ENCODE measurements at places on chromosomes 3 and 15.

- no peak for DNase-seq
Observed at GRCh38 chr3:198079771-198080520, 119.9 kb downstream of the LMLN start.

DNA sequence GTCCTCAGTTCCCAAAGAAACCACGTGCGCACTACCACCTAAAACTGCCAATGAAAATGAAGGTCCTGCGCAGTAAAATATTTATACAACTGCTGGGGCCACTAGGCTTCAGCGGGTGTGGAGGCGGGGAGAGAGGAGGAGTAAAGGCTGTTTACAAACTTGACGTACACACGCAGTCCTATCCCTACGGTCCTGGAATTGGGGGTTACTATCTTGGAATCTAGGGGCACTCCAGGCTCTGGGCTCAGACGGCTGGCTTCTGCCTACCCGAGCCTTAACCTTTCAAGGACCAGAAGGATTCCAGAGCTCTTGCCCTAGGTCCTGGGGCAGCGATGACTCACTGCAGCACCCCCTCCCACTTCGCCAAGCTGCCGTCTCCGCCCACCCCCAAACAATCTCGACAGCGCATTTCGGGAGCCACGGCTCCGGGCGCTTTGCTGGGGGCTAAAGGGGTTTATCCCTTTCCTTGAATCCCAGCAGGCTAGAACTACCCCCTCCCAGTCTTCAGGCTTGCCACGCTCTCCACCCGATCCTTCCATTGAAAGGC is 3.0 kb downstream of the ADAMTS9 start:
- no peak for DNase-seq

DNA sequence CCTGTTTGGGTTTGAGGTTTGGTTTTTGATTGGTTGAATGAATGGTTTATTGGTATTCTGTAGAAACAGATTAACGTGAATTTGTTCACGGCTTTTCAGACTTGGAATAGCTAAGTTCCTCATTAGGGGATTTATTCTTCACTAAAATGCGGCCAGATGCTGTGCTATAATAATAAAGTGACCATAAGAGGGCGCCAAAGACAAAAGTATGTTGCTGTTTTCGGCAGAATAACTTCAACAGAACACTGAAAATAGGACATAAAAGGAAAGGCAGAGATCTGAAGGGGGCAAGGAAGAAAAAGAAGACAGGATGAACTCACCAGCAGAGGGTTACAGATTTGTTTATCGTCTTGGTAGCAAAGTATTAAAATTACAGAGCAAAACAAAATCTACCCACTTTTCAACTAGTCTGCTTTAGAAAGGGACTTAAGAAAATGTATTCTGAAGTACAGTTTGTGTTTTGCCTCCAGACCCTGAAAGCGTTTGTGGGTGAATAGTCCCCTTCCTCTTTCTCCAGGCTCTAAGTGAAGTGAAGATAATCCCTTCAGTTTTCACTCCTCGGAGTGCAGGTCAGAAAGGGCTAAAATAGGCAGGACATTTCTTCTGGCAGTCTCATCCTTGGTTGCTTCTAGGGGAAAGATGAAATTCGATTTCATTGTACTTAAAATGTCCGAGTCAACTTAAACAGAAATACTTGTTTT is 147.6 kb downstream of the IL20RB start:
- peak; percentile 47 for DNase-seq

- DNase-seq: no peak
Observed at GRCh38 chr3:159486580-159486979, 502.1 kb upstream of the IL12A start.

GRCh38 chr15:53974813-53975212 is 3.4 kb upstream of the UNC13C start:
- no peak for DNase-seq

- no peak for DNase-seq
Observed at GRCh38 chr15:93158097-93158900, 69.3 kb upstream of the RGMA start.

DNA sequence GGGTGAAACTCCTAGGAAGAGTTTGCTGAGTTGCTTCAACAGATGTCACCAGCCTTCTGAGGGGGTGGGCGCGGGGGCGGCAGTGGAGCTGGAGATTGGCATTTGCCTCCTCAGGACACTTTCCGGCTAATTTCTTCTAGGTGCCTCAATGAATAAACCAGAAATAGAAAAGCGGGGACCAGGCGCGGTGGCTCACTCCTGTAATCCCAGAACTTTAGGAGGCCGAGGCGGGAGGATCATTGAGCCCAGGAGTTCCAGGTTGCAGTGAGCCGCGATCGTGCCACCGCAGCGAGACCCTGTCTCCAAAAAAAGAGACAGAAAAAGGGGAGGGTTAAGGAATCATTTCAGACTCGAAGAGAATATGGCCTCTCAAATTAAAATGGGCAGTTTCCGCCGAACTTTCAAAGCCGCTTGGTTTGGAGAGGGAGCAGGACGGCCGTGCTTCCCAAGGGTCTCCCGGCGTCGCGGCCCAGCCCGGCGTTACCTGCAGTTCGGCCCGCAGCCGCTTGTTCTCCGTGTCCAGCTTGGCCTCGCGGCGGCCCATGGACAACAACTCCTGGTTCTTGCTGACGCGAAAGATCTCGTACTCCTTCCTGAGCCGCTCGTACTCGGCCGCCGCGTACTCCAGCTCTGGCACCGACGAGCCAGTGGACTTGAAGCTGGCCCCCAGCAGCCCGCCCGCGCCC is 587 bp downstream of the NPHP3 start:
- DNase-seq: peak; percentile 32
